ENCODE measurements at places on chromosomes 1 and 21. TPM values are rescaled to one million over a fixed set of nuclear protein-coding genes. Genes with fewer than 3 reads are reported as not detected.

LMX1A gene
- total RNA-seq, result not detected

SPATA17 gene
- not detected for total RNA-seq

DNA sequence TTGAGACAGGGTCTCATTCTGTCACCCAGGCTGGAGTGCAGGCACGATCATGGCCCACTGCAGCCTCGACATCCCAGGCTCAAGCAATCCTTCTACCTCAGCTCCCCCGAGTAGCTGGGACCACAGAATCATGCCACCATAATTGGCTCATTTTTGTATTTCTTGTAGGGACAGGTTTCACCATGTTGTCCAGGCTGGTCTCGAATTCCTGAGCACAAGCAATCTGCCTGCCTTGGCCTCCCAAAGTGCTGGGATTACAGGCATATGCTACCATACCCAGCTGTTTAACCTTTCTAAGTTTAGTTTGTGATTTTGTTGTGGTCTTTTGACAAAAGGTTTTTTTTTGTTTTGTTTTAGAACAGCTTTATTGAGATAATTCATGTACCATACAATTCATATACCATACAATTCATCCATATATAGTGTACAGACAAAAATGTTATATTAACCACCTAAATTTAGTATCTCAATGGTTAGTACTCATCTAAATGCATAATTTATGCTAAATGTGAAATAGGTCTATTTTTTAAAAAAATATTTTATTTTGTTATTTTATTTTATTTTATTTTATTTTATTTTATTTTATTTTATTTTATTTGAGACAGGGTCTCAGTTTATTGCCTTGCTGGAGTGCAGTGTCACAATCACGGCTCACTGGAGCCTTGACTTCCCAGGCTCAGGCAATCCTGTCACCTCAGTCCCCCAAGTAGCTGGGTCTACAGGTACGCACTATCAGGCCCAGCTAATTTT lies 8.9 kb downstream of the ZMPSTE24 start:
- no peaks in the 10 kb centered on the region for H3K27me3 ChIP-seq
- H3K27ac ChIP-seq, result no peak overlapping the region
- H3K4me3 ChIP-seq, result no peak overlapping the region
- no peak for DNase-seq

- no peaks in the 10 kb centered on the region for H3K4me1 ChIP-seq
- no peak overlapping the region for H3K27ac ChIP-seq
- H3K27me3 ChIP-seq, result peaks cover 7% of the 10 kb centered on the region
- no peak for DNase-seq
- H3K36me3 ChIP-seq, result no peaks in the 10 kb centered on the region
Observed at GRCh38 chr1:222955964-222956363, 141.1 kb downstream of the DISP1 start.
